ENCODE measurements at places on chromosomes 12 and 14.

DNA sequence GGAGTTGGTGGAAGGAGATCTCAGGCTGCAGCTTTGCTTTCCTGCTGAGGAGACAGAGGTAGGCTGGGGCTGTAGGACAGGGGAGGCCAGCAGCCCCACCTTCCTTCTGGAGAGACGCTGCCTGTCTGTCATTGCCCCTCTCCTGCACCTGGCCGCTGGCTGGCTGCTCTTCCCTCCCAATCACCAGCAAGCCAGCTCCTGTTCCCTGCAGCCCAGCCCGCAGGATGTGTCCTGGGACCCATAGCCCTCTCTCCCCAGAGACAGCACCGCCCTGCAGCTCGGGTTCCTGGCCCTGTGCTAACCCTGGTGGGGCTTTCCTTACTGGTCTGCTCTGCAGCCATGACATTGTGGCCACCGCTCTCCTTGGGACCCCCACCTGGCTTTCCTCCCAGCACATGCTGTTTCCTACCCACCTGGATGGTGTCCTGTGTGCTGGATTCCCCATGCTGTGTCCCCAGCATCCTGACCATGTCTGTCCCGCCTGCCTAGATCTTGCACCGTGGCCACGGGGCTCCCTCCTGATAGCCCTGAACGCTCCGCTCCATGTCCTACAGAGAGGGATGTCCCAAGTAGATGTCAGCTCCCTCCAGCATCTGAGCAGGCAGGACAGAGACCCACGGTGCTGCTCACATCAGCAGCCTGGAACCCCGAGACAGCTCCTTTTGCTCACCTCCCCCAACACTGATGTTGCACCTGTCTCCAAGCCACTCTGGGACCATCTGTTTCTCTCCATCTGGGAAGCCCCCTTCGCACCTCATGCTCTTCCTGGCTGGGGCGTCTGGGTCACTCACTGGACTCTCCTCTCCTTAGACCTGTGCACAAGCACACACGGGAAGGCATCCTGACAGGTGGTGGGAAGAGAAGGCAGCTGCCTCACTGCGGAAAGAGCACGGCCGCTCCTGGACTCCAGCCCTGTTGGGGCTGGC is 1.1 kb upstream of the MTA1 start:
- DNase-seq, result no peak

DNA sequence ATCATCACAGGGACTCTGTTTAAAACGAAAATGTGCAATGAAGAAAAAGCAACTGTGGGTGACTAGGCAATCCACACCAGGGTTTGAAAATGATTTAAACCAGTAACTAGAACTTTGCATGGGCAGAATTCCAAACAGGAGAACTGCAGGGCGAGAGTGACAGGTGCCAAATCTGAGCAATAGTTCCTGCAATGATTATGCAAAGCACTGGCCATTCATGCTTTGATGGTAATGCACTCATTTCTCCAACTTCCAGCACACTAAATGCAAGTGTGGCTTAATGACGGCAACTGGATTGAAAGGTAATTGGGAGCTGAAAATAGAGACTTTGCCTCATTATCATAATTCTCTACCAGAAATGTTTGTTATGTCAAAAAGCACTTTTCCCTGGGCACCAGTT is 140.5 kb upstream of the TMCC3 start:
- DNase-seq, result no peak

GRCh38 chr14:58488550-58488949 is 61.0 kb downstream of the KIAA0586 start:
- DNase-seq, result no peak

DNA sequence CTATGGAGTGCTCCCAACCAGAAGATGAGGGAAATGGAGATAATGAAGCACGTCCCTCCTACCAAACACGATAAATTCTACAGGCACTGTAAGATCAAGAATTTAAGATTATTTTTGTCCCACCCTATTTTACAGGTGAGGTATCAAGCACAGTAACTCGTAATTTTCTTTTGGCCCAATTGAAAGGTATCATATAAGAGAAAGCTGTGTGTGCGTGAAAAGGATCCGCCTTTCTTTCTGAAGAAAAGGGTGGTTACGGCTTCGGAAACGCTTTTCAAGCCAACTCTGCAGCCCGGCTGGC is 733 bp upstream of the KLHDC2 start:
- no peak for DNase-seq

- no peak for DNase-seq
These were observed 24.2 kb upstream of the LRRC9 start for GRCh38 chr14:59895721-59896120.

- no peak for DNase-seq
These were observed 334.4 kb downstream of the ADGRD1 start for GRCh38 chr12:131287938-131288764.

DNA sequence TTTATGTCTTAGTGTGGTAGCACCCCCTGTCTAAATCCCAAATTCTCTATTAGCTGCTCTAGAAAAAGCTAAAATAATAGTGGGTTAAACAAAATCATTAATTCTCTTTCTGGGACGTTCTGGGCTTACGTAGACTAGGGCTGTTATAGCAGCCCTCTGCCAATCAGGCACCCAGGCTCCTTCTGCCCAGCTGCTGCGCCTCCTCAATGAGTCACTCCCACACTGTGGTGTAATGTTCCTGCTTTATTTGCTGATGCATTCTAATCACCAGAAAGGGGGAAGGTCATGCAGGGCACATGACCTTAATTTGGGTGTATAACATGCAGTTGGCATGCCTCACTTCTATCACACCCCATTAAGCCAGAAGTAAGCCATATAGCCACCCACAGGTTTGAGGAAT is 294.5 kb downstream of the GALC start:
- DNase-seq, result no peak

GRCh38 chr12:119826661-119827445 is 50.3 kb downstream of the CIT start:
- no peak for DNase-seq

GRCh38 chr14:23814527-23815256 is 138.9 kb upstream of the DHRS4 start:
- DNase-seq, result no peak

DNA sequence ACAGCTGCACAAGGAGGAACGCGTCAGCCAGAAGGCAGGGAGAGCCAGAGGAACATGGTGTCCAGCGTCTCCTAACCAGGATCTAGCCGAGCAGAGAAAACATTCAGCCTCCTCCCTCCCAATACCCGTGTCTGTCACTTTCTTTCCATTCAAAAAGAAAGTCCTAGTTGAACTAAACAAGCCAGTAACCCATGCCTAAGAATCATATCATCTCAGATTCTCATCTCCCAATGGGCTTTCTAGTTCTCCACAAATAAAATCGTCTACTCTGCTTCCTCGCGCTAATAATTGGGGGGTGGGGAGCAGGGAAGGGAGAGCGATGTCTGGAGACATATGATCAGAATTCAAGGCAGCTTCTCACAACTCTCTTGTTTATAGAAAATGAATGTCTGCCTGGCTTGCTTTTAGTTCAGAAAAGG is 7.4 kb downstream of the NKX2-1 start:
- no peak for DNase-seq

Data from activated CD4-positive, alpha-beta T cell treated with anti-CD3 and anti-CD28 coated beads for 24 hours (primary cell).